ENCODE measurements at places on chromosomes 3 and 15.
A peak's percentile ranks its signal among the peaks of the same experiment; 100 is the strongest.

DNA sequence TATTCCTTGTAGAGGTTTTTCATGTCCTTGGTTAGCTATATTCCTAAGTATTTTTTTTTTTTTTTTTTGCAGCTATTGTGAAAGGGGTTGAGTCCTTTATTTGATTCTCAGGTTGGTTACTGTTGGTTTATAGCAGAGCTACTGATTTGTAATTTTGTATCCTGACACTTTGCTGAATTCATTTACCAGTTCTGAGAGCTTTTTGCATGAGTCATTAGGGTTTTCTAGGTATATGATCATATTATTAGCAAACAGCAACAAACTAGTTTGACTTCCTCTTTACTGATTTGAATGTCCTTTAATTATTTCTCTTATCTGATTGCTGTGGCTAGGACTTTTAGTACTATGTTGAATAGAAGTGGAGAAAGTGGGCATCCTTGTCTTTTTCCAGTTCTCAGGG is 737.4 kb downstream of the ZNF385D start:
- DNase-seq, result no peak

GRCh38 chr3:127212711-127213110 is 19.8 kb downstream of the PRR23E start:
- DNase-seq, result no peak

DNA sequence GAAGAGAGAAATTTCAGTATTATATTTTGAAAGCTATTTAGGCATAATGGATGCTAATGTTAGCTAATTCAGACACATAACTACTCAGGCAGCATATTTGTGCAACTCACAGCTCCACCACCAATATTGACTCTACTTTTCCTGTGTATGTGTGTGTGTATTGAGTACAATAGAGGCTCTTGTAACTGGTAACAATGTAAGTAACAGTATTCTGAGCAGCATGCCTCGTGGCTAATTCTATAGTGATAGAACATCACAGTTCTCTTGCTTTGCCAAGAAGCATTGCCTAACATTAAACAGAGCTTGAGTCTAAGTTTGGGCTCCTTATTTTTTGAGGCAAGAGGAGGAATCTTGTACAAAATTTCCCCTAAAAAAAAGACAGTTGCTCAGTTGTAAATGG is 98.6 kb upstream of the ARHGEF26 start:
- DNase-seq, result no peak

- DNase-seq, result no peak
These were observed 466.9 kb upstream of the ROBO1 start for GRCh38 chr3:80234706-80235105.

GRCh38 chr3:38177181-38177580 is 11.8 kb downstream of the OXSR1 start:
- peak; percentile 13 for DNase-seq

DNA sequence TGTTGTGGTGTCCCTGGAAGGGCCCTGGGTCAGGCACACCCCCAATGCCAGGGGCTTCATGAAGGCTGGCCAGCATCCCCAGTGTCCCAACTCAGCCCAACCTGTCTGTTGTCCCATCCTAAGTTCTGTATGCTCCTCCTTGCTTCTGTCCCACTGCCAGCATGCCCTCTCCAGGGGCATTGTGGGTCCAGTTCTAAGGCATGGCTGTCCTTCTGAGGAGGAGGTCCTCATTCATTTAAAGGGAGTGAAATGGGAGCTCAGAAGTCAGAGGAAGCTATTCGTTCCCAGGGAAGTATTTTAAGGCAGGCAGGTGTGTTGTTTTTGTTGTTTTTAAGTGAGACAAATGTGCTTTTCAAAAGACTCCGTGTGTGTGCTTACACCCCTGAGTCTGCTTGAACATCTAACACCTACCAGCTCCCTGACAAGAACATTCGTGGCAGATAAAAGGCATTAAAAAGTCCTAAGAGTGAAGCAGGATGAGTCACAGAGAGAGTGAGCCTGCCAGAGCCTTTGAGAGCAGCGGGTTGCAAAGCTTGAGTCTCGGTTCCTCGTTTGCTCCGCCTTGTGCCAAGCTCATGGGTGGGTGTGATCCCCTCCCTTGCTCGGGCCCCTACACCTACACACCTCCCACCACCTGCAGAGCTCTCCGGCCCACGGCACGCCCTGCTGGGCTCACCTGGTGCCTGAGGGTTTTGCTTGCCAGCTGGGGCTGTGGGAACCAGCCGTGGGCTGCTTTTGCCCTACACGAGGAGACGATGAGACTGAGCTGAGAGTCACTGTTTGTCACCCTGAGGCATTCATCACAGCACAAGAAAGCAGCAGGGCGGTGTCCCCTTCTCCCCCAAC is 183.4 kb upstream of the TOPAZ1 start:
- DNase-seq, result peak; percentile 28

DNA sequence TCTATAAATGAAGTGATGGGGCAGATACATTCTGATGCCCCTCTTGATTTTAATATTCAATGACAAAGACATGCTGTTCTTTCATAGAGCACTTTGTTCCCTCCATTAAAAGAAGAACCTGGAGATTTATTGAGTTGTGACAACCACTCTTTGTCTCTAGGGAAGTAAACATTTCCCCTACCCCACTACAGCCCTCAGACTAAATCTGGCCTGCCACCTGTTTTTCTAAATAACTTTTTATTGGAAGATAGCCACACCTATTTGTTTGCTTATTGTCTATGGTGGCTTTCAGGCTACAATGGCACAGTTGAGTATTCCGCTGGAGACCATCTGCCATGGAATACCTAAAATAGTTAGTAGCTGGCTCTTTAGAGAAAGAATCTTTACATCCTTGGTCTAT is 41.2 kb upstream of the ZNF385D start:
- DNase-seq, result no peak

GRCh38 chr3:181056136-181056732 is 66.7 kb upstream of the DNAJC19 start:
- DNase-seq, result no peak

- DNase-seq, result no peak
These were observed 81.4 kb downstream of the C3orf38 start for GRCh38 chr3:88231207-88231606.

DNA sequence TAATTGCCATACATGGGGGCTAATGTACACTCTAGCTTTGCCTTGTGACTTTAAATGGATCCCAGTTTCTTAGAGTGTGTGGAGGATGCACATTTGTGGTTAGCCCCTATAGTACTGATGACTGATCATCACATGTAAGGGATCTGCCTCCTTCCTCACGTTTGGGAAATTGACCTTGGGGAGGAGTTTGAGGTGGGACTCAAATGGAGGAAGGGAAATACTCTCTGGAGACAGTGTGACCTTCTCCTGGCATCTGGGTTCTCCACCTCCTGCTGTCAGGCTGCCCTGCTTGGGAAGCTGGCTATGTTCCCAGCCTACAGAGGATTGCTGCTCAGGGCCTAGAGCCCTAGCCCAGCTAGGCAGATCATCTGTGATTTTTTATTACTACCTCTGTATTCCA is 48.7 kb downstream of the PPM1L start:
- DNase-seq, result no peak

GRCh38 chr3:39937874-39938273 is 128.5 kb downstream of the MYRIP start:
- no peak for DNase-seq

- no peak for DNase-seq
These were observed 117.7 kb downstream of the MYLK start for GRCh38 chr3:123766193-123767008.
